ENCODE measurements at places on chromosomes 3 and 15.

DNA sequence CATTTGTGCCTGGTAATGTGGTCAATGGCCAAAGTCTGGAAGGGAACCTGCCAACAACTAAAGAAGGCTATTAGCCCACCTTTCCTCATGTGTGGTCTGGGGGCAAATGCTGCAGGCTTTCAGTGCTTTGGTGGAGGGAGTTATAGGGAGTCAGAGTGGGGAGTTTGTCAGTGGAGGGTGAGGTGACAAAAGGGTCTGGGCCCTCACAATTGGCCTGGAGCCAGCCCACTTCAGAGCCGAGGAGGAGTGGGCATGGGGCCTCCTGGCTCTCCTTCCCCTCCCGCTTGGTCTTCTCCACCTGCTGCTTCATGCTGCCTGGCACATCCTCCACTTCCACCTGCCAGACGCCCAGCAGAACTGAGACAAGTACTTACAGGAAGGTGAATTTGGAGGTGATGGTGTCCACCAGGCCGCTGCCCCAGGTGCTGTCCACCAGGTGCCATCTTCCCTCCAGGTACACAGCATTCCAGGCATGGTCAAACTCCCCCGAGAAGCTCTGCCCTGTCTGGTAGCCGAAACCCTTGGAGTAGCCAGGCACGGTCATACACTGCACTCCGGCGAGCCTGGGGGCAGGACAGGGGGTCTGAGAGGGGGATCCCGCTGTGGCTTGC is 40.9 kb downstream of the KY start:
- no peak for DNase-seq

- no peak for DNase-seq
These were observed 135.1 kb downstream of the ATP10A start for GRCh38 chr15:25727867-25728600.

GRCh38 chr15:64574301-64575017 is 114.1 kb downstream of the ZNF609 start:
- no peak for DNase-seq

- DNase-seq: no peak
These were observed 26.7 kb downstream of the CEP70 start for GRCh38 chr3:138567403-138567802.

GRCh38 chr3:151660885-151661284 is 72.8 kb upstream of the AADACL2 start:
- DNase-seq: no peak

DNA sequence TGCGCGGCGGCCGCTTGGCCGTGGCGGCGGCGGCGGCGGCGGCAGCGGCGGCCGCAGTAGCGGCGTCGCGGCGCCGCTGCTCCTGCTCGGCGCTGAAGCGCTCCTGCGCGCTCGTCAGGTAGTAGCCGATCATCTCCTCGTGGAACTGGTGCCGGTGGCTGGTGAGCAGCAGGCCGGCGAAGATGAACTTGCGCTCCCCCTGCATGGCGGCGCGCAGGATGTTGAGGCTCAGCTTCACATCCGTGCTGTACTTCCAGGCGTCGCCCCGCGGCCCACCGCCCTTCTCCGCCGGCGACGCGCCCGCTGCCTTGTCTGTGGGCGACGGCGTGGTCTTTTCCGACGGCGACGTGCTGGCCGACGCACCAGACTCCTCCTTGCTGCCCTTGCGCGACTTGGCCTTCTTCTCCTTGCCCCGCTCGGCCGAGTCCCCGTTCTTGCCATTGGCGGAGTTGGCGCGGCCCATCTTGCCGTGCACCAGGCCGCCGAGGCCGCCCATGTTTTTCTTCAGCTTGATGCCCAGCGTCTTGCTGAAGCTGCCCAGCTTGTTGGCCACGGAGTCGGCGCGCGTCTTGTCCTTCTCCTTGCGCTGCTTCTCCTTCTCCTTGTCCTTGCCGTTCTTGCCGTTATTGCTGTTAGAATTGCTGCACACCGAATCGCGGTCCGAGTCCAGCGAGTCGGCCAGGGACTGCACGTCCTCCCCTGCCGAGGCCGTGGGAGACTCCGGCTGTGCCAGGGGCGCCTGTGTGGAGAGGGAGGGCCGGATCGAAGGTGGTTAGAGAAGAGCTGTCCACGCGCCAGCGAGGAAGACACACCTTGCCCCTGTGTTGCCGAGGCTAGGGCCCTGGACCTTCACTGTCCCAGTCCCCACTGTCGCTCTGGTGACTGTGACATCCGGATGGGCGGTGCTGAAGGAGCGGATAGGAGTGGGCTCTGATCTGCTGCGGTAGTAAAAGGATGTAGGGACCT is 157.6 kb downstream of the KLF13 start:
- peak; percentile 40 for DNase-seq

GRCh38 chr15:36959746-36960145 is 140.6 kb downstream of the MEIS2 start:
- no peak for DNase-seq
